ENCODE measurements at places on chromosomes 1 and 21.

DNA sequence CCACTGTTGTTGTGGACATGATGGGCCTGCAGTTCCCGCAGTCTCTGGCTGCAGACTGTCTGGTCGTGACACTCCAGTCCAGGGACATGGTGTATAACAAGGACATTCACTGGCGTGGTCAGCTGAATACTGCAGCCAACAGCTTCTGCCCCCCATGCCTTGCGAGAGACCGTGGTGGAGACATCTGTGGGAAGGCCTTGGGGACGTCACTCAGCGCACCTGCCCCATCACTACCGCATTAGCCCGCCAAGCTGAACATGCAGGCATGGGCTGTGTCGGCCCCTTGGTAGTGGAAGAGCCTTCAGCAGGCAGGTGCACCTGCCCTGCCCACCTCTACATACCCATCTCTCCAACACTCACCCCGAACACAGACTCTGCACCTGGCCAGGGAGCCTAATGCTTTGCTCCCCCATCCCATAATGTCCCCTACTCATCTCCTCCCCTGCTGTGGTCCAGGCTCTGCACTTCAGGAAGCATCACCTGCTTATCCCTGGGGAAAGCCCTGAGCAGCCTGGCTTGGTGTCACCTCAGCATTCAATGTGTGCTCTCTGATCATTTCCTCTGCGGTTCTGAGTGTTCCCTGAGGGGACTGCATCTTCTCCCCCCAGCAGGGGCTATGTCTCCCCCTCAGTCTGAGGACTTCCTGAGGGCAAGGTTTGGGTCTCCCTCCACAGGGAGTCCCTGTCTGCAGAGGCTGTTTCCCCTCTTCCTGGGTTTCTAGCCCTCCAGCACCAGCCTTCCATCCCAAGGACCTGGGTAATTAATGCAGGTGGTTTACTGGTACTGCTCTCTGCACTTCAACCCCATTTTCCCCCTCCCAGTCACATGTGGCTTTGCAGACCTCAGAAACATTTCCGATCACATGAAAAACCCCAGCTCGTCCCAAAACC lies 3.2 kb downstream of the PGLYRP4 start:
- DNase-seq, result no peak

GRCh38 chr1:85464497-85465098 lies 361 bp downstream of the DDAH1 start:
- no peak for DNase-seq

DNA sequence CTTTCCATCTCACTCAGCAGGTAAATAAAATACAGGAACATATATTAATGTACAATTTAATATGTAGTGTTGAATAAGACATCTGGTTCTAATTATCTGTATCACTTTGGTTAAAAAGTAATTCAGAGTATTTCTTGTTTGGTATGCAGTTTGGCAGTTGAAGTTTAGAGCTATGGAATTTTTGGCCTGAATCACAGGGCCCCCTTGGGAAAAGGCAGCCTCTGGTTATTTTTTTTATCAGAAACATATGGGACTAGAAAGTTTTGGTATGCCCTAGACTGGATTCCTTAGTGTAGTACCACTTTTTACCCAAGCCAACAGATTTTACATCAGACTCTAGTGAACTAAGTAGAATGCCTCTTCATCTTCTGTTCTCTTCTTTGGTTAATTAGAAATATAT lies 26.4 kb downstream of the CNST start:
- DNase-seq, result no peak

DNA sequence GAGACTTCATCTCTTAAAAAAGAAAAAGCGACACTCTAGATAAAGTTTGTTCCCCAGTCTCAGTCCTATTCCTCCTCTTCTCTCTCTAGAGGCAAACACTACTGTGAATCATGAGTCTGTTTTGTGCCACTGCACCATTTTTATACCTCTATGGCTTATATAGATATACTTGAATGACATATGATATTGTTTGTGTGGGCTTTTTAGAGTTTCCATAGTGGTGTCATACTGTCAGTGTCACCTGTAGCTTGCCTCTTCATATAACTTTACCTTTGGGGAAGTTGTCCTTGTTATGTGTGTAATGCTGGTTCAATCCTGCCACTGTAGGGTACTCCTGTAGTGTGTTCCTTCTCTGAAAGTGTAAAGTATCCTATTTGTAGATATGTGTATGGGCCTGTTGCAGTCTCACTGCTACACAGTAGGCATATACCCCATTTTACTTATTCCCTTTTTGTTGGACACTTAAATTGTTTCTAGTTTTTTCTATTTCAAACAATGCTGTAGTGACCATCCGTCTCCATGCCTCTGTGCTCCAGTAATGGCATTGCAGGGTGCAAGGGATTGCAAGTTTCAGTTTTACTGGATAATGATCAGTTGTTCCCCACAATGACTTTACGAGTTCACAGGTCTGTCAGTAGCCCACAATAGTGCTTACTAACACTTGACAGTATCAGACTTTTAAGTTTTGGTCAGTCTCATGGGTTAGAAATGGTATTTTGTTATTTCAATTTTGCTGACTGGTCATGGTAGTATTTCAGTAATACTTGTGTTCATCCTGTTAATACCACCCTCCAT lies 2.7 kb downstream of the PRMT2 start:
- DNase-seq, result no peak

GRCh38 chr1:219563568-219563967 lies 49.3 kb downstream of the ZC3H11B start:
- DNase-seq, result no peak

- DNase-seq, result no peak
These were observed 3.7 kb downstream of the SMYD3 start for GRCh38 chr1:246503341-246503740.

DNA sequence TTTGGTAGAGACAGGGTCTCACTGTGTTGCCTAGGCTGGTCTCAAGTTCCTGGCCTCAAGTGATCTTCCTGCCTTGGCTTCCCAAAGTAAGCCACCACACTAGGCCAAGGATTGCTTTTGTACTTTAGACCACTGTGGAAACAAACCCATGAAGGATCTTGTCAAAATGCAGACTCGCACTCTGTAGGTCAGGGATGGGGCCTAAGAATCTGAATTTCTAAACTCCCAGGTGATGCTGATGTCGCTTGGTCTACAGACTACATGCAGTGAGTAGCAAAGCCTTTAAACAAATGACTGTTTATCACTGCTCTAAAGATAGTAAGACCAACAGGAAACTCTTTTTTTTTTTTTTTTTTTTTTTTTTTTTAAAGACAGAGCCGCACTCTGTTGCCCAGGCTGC lies 54.1 kb upstream of the MUTYH start:
- DNase-seq, result no peak

GRCh38 chr1:50967416-50968157 lies 2.5 kb upstream of the CDKN2C start:
- DNase-seq, result no peak

- no peak for DNase-seq
These were observed 5.2 kb upstream of the PLA2G2D start for GRCh38 chr1:20124456-20125057.

GRCh38 chr1:248792342-248792741 lies 33.4 kb downstream of the SH3BP5L start:
- peak; percentile 31 for DNase-seq

DNA sequence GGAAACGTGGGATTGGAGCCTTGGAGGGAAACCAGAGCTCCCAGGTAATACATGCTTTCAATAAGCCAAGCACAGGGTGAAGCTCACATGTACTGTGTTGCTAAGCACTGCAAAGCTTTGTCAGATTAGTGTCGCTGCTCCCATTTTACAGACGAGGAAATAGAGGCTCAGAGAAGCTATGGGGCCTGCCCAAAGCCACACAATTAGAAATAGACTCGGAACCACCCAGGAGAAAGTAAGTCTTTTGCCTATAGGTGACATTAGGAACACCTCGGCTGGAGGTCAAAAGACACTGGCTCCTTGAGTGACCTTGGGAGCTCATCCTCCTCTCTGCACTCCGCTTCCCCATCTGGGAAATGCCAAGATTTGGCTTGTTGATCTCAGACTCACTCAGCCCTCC lies 175.6 kb upstream of the ZC3H12A start:
- DNase-seq, result no peak

- DNase-seq, result no peak
These were observed 4.7 kb downstream of the DNM3 start for GRCh38 chr1:171845998-171846397.

- DNase-seq, result no peak
These were observed 730 bp downstream of the NOS1AP start for GRCh38 chr1:162070094-162070748.

DNA sequence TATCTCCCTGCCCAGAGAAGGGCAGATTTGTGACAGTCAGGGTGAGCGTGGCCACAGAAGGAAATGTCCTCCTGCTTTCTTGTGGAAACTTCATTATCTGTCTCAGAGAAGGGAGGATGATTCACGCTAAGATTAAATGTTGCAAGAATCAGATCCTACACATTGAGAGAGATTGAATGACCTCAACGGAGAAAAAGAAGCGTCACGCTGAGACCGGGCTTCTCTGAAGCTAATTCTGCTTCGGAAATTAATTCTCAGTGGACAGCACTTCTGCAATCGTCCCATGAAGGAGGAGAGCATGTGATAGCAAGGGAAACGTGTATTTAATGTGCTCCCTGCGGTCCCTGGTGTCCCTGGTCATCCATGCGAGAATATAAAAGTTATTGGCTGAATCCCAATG lies 19.8 kb upstream of the C1orf21 start:
- DNase-seq, result no peak

GRCh38 chr1:228793032-228793431 lies 57.8 kb downstream of the RHOU start:
- no peak for DNase-seq

GRCh38 chr1:165342587-165342986 lies 13.9 kb downstream of the LMX1A start:
- DNase-seq, result no peak

- DNase-seq, result no peak
These were observed 317.3 kb downstream of the AJAP1 start for GRCh38 chr1:4971666-4972065.

DNA sequence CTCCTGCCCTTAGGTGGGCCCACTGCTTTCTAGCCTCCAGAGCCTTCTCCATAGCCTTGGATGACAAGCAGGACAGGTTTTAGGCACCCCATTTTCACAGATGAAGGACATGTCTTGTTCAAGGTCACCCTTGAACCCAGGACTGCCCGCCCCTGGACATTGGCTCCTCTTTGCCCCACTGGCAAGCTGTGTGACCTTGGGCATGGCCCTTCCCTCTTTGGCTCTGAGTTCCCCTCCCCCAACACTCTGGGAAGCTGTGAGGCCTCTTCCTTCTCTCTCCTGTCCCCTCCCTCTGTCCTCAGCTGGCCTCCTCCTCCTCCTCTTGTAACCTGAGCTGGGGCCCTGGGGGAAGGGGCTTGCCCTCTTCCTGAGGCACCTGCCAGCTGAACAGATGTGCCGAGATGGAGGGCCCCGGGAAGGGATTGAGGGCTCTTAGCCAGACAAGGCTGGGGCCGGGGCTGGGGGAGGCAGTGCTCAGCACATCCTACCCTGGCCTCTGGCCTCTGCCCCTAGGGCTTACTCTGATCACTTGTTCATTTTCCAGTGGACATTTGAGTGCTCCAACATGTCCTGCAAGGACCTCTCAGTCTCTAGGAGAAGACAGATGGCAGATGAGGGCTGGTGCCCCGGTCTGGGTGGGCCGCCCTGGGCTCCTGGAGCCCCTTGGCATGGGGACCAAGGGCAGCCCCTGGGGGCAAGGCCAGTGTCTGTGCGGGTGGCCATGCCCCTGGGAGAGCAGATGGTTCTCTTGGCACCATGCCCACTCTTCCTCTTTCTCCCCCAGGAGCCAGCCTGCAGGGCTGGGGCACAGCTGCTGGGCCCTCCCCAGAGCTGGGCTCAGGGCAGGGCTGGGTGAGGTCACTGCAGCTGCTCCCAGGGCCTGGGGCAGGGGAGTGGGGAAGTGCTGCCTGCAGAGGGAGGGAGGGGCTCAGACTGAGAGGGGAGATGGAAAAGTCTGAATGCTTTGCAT lies 10.7 kb downstream of the FOXO6 start:
- no peak for DNase-seq

DNA sequence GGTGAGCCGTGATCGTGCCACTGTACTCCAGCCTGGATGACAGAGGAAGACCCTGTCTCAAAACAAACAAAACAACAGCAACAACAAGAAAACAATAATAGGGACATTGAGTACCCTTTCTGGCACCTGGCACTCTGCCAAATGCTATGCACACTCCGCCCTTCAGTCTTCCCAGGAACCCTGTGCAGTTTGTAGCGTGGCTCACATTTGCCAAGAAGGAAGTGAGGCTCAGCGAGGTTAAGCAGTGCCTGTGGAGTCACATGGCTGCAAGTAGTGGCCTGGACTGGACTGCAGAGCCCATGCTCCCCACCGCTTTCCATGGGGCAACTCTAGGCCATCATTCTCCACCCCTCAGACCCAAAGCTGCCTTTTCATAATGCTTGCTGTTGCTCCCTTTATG lies 5.3 kb upstream of the EVA1B start:
- no peak for DNase-seq

DNA sequence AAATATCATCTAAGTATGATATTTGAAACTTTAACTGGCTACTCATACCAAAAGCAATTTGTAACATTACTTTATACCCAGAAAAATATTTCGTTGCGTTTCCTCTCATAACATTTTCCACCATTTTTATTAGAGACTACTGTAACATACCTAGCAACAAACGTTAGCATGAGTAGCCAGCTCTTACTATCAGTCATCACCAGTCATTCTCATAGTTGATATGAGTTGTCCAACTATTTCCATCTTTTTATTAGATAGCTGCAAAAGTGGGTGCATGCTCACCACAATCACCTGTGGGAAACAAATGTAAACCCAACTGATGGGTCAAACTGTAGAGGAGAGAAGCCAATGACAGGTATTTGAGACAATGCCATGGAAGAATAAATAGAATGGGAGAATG lies 114.6 kb downstream of the AKT3 start:
- DNase-seq, result no peak

Measured in GF-D8 (cell line).